ENCODE measurements at places on chromosomes 6 and 20. TPM values are rescaled to one million over a fixed set of nuclear protein-coding genes. Genes with fewer than 3 reads are reported as not detected.

The C6orf163 gene
- total RNA-seq: 0.98 TPM

The HUS1B gene
- 0.84 TPM for total RNA-seq

The HAO1 gene
- not detected for total RNA-seq

The EPHA7 gene
- not detected for total RNA-seq

The RBBP8NL gene
- total RNA-seq: not detected

All from activated naive CD8-positive, alpha-beta T cell treated with anti-CD3 and anti-CD28 coated beads for 36 hours (primary cell).